Right atrium auricular region (tissue), 2 donors: ENCODE measurements at places on chromosomes 2 and 18. TPM values are rescaled to one million over a fixed set of nuclear protein-coding genes. Genes with fewer than 3 reads are reported as not detected.

- no peaks in the 10 kb centered on the region for H3K4me1 ChIP-seq
- no peaks in the 10 kb centered on the region for H3K36me3 ChIP-seq
- no peak for DNase-seq
- H3K27ac ChIP-seq = no peak overlapping the region
Measured at GRCh38 chr2:214034417-214034816, 376.4 kb upstream of the VWC2L start.

GRCh38 chr2:2600366-2600765 is 269.3 kb upstream of the MYT1L start:
- no peaks in the 10 kb centered on the region for H3K36me3 ChIP-seq
- H3K4me1 ChIP-seq = no peaks in the 10 kb centered on the region
- no peaks in the 10 kb centered on the region for H3K27me3 ChIP-seq

DNA sequence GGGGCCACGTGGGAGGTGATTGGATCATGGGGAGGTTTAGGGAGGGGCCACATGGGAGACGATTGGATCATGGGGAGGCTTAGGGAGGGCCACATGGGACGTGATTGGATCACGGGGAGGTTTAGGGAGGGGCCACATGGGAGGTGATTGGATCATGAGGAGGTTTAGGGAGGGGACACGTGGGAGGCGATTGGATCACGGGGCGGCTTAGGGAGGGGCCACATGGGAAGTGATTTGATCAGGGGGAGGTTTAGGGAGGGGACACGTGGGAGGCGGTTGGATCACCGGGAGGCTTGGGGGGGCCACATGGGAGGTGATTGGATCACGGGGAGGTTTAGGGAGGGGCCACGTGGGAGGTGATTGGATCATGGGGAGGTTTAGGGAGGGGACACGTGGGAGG is 22.5 kb upstream of the SALL3 start:
- no peaks in the 10 kb centered on the region for H3K36me3 ChIP-seq
- no peaks in the 10 kb centered on the region for H3K4me1 ChIP-seq
- no peak overlapping the region for H3K27ac ChIP-seq
- H3K27me3 ChIP-seq = no peaks in the 10 kb centered on the region

DNA sequence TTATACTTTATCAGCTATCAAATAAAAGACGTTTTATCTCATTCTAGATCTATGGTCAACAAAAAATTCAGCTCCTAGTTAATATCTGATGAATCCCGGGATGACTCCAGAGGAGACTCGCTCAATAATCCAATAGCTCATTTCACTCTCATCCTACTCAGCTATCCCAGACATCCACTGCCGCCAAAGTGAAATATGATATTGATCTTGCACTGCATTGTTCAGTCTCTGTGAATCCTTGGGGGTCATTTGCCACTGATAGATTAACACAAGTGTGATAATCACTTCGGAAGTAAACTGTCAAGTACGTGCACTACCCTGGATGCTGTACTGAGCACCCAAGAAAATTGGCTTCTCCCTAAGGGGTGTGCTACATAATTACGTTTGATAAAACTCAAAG is 249.1 kb downstream of the SUCLG1 start:
- no peak for DNase-seq
- no peak overlapping the region for H3K27ac ChIP-seq
- H3K4me1 ChIP-seq = no peaks in the 10 kb centered on the region
- H3K4me3 ChIP-seq = no peak overlapping the region
- H3K36me3 ChIP-seq = no peaks in the 10 kb centered on the region
- H3K27me3 ChIP-seq = no peaks in the 10 kb centered on the region

- no peak for DNase-seq
- H3K4me3 ChIP-seq = no peak overlapping the region
- no peaks in the 10 kb centered on the region for H3K4me1 ChIP-seq
- no peak overlapping the region for H3K27ac ChIP-seq
Measured at GRCh38 chr2:205712508-205712907, 30.2 kb downstream of the NRP2 start.

DNA sequence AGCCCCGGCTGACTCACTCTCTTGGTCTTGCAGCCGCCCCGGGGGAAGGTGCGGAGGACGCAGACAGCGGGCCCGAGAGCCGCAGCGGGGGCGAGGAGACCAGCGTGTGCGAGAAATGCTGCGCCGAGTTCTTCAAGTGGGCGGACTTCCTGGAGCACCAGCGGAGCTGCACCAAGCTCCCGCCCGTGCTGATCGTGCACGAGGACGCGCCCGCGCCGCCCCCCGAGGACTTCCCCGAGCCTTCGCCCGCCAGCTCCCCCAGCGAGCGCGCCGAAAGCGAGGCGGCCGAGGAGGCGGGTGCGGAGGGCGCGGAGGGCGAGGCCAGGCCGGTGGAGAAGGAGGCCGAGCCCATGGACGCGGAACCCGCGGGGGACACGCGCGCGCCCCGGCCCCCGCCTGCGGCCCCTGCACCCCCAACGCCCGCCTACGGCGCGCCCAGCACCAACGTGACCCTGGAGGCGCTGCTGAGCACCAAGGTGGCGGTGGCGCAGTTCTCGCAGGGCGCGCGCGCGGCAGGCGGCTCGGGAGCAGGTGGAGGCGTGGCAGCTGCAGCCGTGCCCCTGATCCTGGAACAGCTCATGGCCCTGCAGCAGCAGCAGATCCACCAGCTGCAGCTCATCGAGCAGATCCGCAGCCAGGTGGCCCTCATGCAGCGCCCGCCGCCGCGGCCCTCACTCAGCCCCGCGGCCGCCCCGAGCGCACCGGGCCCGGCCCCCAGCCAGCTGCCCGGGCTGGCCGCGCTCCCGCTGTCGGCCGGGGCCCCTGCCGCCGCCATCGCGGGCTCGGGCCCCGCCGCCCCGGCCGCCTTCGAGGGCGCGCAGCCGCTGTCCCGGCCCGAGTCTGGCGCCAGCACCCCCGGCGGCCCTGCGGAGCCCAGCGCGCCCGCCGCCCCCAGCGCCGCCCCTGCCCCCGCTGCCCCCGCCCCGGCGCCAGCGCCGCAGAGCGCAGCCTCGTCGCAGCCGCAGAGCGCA is 12.7 kb downstream of the SALL3 start:
- no peak overlapping the region for H3K27ac ChIP-seq
- no peak overlapping the region for H3K4me3 ChIP-seq
- H3K4me1 ChIP-seq = no peaks in the 10 kb centered on the region
- H3K27me3 ChIP-seq = no peaks in the 10 kb centered on the region

DNA sequence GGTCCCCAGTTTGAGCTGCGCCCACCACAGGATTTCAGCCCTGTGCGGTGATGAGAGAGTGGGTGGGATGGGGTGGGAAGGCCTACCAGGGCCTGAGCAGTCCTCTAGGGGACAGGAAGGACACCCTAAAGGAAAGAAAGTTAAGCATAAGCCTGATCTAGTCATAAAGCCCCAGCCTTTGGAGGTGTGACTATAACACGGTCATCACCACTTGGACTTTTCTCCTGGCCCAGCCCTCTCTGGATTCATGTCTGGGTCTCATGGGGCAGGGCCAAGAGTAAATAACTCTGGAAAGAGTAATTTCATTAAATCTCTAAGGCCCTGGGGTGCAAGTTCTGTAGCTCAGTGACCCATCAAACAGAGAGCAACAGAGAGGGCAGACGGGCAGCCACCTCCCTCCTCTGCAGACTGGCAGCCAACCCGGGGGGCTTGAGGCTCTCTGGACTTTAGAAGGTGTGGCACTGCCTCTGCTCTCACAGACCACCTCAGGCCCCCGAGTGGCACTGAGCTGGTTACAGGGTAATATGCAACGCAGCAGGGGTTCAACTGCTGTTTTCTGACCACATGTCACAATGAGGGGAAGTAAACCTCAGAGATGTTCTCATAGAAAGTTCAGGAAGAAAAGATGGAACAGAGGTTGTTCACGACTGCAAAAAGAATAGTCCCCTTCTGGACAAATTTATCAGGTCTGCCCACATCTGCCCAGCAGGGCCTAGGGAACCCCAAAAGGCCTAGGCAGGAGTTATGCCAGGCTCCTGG is 41.5 kb downstream of the TGFA start:
- DNase-seq = no peak
- H3K4me1 ChIP-seq = no peaks in the 10 kb centered on the region
- H3K27me3 ChIP-seq = no peaks in the 10 kb centered on the region
- H3K4me3 ChIP-seq = no peak overlapping the region

Gene ARL5A
- 69.3 TPM for total RNA-seq

Gene AFF3
- 10.8 TPM for total RNA-seq
